Kidney epithelial cell (primary cell): ENCODE measurements at places on chromosomes 6 and 20. TPM values are rescaled to one million over a fixed set of nuclear protein-coding genes. Genes with fewer than 3 reads are reported as not detected.

DNA sequence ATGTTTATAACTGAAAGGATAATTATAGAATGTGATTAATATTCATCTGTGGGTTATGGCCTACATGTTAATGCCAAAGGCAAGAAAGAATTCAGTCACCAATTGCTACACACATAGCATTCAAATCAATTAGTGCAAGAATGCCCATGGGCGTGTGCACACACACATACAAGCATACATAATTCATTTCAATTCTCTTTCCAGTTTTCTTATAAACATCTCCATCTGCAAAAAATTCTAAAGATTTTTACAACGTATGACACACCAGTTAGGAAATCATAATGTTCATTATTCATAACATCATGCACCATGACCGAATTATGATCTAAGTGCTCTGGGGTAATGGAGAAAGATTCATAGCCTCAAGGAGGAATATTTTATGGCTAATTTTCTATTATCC lies 111.0 kb upstream of the ADTRP start:
- no peak for DNase-seq

- DNase-seq: no peak
Observed at GRCh38 chr20:33840160-33840559, 29.0 kb downstream of the CHMP4B start.

DNA sequence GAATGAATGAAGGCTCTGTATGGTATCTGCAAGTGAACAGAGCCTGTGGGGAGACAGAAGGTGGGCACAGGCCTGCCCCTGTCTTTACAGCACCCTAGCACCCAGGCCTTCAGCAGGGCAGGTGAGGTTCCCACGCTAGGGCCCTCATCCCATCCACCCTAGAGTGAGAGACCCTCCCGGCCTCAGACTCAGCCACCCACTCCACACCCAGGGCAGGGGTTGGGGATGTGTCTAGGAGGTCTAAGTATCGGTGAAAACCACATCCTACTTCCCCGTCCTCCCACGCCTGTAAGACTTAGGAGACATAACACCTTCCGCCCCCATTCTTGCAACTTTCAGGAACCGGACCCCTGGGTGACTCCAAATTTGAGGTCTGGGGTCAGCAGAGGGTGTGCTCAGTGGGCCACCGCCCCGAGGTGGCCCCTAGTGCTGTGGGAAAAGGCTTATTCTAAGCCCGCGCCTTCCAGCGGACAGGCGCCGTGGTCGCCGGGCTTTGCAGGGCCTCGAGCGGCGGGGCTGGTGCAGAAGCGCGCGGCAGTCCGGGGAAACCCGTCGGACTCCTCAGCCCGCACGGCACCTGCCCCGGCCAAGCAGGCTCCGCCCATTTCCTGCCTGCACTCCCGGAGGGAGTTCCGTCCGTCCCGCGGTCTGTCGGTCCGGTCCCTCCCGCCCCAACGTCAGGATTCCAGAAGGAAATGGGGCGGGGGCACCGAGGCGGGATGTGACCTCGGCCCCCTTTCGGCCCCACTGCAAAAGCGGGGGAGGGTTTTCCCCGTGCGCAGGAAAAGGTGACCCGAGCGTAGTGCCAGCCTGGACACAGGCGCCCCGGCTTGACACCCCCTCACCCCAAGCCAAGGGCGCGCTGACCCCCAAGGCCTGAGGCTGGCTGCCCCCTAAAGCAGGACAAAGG lies 868 bp downstream of the SAMD10 start:
- no peak for DNase-seq

- DNase-seq: no peak
Observed at GRCh38 chr6:6722195-6722594, 133.7 kb downstream of the LY86 start.

DNA sequence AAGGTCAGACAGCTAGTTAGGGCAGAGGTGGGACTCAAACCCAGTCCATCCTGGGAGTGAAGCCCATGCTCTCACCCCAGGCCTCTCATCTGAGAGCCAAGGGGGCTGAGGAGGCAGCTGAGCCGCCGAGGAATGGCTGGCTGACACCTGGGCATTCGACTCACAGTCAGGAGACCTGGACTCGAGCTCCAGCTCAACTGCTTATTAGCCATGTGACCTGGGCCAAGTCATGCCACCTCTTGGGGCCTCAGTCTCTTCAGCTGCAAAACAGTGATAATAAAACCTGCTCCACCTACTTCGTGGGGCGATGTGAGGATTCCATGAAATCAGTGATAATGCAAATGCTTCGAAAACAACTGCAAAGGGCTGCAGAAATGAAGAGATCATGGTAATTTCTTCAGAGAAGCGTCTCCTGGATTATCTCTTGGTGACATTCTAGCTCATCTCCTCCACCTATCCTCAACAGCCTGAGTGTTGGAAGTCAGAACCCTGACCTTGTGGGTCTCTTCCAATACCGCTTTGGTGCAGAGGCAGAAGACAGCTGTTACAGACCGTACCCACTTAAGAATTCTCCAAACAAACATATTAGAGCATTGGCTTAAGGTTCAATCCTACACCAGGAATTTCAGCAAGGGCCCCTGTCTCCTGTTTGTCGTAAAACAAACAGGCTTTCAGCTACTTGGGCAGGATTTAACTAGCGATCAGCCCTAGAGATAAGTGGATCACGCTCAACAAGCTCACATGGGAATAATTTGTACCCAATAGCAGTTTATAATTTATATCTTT lies 60.0 kb upstream of the PIM1 start:
- DNase-seq: no peak

DNA sequence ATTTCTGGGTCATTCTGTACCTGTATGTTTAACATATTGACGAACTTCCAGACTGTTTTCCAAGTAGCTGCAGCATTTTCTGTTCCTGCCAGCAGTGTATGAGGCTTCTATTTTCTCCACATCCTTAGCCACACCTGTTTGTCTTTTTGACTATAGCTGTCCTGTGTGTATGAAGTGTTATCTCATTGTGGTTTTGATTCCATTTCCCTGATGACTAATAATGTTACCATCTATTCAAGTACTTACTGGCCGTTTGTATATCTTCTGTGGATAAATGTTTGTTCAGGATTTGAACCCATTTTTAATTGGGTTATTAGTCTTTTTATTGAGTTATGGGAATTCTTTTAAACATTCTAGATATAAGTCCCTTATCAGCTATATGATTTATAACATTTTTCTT lies 95.2 kb downstream of the JAG1 start:
- no peak for DNase-seq

DNA sequence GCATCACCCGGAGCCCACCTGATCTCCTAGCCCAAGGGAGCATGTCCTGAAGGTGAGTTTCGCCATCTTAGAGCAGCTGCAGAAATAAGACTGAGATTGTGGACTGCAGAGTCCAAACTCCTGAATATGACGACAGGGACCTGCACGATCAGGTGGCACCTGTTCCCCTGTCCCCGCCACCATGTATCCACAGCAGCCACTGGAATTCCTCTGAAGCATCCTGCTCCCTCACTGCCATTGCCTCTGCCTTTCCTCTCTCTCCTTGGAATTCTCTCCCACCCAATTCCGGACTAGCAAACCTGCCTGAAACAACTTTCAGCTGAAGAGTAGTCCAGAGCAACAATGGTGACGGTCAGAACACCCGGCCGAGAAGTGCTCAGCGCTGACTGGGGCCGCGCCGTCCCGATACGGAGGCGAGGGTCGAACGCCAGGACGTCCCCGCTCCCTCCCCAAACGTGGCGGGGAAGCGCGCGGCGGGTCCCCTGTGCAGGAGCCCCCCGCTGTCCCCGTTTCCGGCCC lies 694 bp upstream of the FAM120B start:
- DNase-seq: no peak

DNA sequence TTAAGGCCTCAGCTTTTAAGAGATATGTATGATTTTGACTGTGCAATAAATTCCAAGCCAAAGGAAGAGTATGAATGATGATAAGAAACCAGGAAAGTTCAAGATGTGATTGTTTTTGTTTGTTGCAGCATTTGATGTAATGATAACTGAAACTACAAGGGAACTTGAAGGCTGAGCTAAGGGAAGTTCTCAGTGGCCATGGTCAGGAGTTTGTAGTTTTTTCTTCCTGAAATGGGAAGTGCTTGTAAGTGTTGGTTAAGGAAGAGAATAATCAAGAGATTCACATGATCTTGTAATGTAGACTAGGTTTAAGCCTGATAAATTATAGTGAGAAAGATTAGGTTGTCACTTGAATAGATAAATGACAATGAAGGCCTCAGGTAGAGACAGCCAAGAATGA lies 53.4 kb downstream of the PTCHD4 start:
- no peak for DNase-seq

DNA sequence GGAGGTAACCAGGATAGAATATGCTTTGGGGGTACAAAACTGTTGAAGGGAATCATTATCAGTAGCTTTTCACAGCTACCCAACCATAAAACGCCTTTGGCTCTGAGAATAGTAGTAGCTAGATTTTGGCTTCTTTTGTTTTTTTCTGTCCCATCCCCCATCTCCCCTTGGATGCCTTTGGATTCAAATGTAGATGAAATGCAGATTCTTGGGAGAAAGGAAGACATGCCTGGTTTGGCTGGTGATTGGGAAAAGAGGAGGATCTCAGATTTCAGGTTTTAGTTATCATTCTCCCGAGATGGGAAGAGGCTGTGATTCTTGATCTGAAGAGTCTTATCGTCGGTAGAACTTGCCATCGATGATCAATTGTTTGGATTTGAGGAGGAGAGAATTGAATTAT lies 3.5 kb upstream of the CDYL start:
- DNase-seq: no peak

DNA sequence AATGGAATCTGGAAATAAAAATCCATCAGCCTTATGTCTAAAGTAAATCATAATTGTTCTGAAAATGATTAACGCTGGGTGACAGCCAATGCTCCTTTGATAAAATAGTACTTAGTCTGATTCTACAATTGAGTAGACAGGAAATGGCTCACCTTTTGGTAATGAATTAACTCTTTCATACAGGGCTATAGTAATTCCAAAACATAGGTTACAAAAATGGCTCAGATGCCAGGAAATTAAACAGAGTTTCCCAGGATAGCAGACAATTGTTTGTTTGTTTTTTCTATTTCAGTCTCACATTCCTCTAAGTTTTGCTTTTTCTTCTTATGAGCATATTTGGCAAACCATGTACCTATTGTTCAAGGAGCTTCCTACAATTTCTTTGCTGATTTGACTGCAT lies 257.2 kb upstream of the EPHA7 start:
- no peak for DNase-seq

GRCh38 chr6:138115877-138116660 lies 8.8 kb upstream of the PERP start:
- DNase-seq: peak; percentile 31

DNA sequence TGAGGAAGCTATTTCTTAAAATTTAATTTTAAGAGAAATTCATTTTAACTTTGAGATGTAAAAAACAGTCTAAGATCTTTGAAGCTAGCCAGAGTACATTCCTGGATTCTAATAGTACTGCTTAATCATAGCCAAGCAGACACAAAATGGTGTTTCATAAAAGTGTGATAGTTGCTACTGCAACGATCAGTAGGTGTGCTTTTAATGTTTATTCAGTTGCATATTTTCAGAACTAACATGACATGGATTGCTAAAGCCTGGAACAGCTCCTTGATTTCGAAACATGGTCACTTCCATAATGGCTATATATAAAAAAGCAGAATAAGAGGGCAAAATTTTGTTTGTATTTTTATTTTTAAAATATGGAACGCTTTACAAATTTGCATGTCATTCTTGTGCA lies 35.5 kb downstream of the SESN1 start:
- no peak for DNase-seq

DNA sequence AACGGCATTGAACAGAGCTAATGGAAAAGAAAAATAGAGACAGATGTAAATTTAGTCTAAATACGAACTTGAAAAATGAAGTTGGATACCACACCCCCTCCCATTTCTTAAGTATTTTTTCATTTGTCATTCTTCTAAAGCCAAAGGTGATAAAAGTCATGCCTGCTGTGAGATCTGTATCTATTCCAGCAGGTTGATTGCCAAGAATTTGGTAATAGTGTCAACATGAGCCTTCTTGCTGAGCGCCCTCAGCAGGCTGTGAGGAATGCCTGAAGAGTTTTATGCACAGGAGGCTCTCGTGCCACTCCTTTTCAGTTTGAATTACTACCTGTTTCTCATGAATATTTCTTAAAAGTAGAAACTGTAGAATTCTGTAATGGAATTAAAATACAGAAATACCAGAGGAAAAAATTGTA lies 165.4 kb downstream of the QKI start:
- DNase-seq: no peak

DNA sequence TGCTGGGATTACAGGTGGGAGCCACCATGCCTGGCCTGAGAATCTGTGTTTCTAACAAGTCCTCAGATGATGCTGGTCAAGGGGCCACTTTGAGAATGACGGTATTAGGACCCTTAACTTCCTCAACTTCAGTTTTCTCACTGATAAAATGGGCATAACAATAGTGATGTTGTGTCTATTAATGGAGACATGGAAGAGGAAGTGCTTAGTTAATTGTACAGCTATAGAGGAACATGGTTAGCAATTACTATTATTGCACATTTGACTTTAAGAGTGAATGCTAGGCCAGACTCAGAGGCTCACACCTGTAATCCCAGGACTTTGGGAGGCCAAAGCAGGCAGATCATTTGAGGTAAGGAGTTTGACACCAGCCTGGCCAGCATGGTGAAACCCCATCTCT lies 12.7 kb downstream of the DPPA5 start:
- no peak for DNase-seq

- DNase-seq: peak; percentile 99
Observed at GRCh38 chr6:21022343-21023107, 488.3 kb downstream of the CDKAL1 start.

- DNase-seq: no peak
Observed at GRCh38 chr20:47127999-47128398, 228.5 kb downstream of the ZMYND8 start.

- peak; percentile 38 for DNase-seq
Observed at GRCh38 chr20:10376270-10377075, 57.5 kb downstream of the MKKS start.

GRCh38 chr6:100267721-100268123 lies 197.0 kb downstream of the SIM1 start:
- DNase-seq: no peak

- DNase-seq: peak; percentile 57
Observed at GRCh38 chr20:4601630-4602296, 119.9 kb upstream of the PRND start.

- no peak for DNase-seq
Observed at GRCh38 chr6:96016334-96017069, 728 bp downstream of the FUT9 start.

GRCh38 chr6:48184648-48185047 lies 73.7 kb upstream of the PTCHD4 start:
- no peak for DNase-seq

Gene C6orf52
- total RNA-seq: 3.1 and 3.3 TPM in 2 replicates

Gene VNN1
- total RNA-seq: 0.21 and 0.75 TPM in 2 replicates

Gene CTCFL
- total RNA-seq: 0.17 and 0.41 TPM in 2 replicates

Gene MUC22
- total RNA-seq: not detected in 2 replicates

Gene IPCEF1
- total RNA-seq: 0.34 and 1.0 TPM in 2 replicates

Gene PPP1R3D
- total RNA-seq: 5.5 and 6.8 TPM in 2 replicates

Gene ZNF831
- not detected in 2 replicates for total RNA-seq
